ENCODE measurements at places on chromosomes 1 and 21. TPM values are rescaled to one million over a fixed set of nuclear protein-coding genes. Genes with fewer than 3 reads are reported as not detected.

Gene MCOLN2
- 1.1 TPM for total RNA-seq

Gene SPATA17
- 0.18 TPM for total RNA-seq

Gene AMY1A
- total RNA-seq, result not detected

Gene RAP1GAP
- under 0.01 TPM for total RNA-seq

Gene CEP170
- 151 TPM for total RNA-seq

Measured in IMR-90 (cell line).